ENCODE measurements at places on chromosomes 4 and X.

- DNase-seq = no peak
Measured at GRCh38 chr4:140736669-140737343, 19.4 kb downstream of the TBC1D9 start.

- no peak for DNase-seq
Measured at GRCh38 chr4:99845708-99846469, 29.3 kb downstream of the DAPP1 start.

DNA sequence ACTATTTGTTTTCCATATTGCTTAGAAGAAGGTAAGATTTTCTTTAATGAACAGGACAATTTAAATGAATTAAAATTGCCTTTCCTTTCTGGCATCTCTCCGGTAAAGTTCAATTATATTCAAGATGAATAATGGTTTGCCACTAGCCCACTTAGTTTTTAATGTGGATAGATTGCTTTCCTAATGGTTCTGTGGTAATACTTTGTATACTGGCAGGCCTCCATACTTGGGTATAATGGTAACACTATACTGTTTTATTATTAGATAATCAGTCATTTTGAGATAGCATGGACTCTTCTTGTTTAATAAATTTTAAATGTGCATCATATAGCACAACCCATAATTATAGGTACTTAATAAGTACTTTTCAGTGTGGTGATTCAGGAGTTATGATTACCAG is 89.5 kb downstream of the ELOVL6 start:
- no peak for DNase-seq

GRCh38 chr4:149961876-149962597 is 116.2 kb upstream of the DCLK2 start:
- no peak for DNase-seq

DNA sequence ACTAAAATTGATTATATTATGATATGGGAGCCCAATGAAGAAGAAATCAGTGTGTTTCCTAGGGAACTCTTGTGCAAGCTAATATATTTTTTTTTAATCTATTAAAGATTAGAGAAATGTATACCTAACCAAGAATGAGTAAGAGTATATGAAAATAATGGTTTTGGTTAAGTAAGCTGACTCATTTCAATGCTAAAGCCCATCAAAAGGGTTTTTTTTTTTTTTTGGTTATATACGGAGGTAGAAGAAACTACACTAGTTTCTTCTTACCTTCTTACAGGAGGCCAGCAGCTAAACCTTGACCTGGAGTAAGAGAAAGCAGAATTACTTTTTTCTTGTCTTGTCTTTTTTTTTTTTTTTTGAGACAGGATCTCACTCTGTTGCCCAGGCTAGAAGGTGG is 27.5 kb downstream of the RUFY3 start:
- no peak for DNase-seq

- DNase-seq = no peak
Measured at GRCh38 chrX:123357941-123358340, 173.9 kb downstream of the GRIA3 start.

DNA sequence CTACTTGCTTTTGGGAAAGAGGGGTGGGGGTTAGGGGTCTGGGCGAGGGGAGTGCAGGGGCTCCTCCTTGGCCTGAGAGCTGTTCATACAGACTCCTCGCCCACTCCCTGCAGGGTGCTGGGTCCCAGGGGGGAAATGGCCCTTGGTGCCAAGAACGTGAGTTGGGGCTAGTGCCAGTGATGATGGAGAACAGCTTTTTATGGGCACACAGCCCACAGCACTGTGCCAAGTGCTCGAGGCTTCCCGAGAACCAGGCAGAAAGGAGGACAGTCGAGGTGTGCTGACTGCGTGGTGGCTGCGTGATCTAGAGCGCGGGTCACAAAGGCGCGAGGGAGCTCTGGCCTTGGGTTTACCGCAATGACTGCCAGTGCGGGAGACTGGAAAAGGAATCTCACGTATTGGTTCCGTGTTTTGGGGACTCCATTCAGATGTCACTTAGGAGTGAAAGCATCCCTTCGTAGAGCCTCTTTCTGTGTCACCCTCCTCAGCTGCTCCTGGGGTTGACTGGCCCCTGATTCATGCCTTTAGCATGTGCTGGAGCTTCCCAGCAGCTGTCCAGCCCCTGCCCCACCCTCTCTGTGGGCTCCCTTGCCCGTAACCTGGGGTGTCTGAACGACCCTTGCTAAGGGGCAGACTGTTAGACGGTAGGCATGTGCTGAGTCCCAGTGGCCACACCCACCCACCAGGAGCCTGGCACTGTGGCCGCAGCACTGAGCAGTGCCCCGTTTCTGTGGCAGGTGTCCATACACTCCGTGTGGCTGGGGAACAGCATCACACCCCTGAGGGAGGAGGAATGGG is 20.9 kb upstream of the MSANTD1 start:
- DNase-seq = no peak

DNA sequence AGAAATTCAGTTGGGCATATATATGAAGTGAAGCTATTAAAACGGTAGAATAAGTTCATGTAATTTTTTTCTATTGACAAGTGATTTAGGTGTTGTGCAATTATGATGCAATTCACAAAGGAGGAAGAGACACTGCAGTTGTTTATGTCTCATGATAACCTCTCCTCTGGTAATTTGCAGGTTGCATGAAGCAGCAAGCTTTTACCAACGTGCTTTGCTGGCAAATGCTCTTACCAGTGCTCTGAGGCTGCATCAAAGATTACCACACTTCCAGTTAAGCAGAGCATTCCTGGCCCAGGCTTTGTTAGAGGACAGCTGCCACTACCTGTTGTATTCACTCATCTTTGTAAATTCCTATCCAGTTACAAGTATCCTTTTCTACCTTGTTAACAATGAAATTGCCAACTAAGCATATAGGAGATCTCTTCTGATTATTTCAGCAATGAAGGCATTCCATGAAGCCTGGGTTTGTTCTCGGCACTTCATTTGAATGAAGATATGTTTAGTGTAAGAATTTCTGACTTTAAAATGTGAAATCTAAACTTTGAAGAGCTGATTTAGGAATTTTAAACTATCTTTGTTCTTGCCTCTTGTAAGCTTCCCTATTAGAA is 3.9 kb downstream of the TMEM33 start:
- DNase-seq = no peak

DNA sequence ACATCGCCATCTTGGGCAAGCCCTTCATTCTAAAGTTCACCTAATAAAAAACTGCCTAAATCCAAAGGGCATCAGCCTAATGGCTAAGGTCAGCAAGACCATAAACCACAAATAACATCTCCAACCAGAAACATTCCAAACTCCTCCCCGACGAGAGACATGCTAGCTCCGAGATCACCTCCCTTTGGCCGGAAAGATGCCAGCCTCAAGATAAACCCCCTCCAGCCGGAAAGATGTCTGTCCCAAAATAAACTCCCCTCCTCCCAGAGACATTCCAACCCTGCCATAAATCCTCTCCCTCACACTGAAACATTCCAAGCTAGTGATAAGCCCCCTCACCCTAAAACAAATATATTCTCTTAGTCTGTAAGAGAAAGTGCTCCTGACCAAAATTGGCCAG is 13.3 kb upstream of the DYNLT3 start:
- no peak for DNase-seq

DNA sequence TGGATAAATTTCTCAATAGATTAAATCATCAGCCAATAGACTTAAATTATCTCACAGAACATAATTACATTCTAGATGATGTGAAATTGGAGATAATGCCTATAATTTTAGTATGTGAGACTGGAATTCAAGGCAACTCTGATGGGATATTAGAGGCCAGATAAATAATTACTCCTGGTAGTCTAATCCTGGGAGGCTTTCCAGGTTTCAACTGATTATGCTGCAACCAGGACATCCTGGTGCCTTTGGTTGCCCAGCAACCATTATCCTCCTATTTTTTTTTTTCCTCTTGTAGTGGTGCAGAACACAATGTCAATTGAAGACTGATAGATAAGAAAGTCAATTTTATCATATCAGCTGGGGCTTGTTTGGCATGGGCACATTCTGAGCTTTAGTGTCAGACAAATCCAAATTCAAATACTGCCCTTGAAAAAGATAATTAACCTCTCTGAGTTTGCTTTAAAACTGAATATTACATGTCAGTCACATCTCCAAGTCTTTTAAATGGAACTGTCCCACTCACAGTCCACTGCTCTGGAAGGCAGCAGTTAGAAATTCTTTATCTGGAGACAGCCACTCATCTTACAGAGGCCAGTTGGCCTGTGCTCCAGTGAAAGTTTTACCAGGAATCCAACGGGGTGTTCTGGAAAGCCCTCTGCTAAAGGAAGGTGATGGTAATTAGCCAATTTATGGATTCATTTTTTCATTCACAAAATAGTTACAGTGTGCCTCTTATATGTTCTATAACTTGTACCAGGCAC is 95.3 kb upstream of the GUCY1A1 start:
- DNase-seq = no peak

GRCh38 chrX:97524997-97525396 is 641.3 kb downstream of the RPA4 start:
- DNase-seq = no peak

DNA sequence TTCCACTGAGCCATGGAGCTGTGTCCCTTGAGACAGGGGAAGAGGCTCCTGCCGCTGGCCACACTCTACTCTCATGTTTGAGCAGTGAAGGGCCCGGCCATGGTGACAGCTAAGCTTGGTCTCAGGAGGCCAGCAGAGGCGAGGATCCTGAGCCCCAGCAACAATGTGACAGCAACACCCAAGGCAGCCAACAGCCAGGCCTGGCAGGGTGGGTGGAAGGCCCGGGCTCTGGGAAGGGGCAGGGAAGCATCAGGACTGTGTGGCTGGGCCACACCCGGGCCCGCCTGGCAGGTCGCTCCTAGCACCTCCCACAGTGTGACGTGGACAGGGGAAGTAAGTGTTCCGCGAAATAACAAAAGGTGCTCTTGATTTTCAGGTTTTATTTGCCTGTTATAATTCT is 24.8 kb downstream of the L1CAM start:
- no peak for DNase-seq

DNA sequence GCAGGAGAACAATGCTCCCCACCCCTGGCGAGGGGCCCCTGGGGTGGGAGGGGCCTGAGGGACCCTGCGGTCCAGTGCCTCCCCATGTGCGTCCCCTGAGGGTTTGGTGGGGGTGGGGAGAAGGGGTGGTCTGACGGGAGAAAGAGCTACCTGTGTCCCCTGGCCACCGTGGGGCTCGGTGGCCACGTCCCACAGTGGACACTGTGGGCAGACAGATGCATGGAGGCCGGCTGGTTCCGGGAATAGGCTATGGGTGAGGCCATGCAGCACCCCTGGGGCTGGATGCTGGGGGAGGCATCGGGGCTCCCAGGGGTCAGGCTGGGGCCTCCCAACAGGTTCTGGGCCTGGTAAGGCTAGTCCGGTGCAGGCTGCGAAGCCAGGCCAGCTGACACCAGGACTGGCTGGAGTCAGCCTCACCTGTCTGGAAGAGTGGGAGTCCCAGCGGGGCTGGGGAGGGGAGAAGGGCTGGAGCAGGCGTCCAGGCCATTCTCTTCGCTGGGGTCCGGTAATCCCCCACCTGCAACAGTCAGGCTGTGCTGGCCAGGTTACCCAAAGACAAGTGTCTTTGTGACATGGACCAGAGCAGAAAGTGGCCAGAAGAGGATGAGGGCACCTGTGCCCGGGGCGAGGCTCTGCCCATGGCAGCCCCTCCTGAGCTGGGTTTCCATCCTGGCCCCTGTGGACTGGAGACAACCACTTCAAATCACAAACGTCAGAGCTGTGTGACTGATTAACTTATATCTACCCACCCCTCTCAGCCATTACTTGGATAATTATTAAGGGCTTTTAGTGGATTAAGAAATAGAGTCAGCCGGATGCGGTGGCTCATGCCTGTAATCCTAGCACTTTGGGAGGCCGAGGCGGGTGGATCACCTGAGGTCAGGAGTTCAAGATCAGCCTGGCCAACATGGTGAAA is 1.4 kb upstream of the FAM53A start:
- DNase-seq = no peak

GRCh38 chrX:7147413-7147977 is at the start of gene STS:
Gene STS (plus strand): TSS chrX:7147712. CDS start chrX:7253200, 105,488 bp downstream.
- DNase-seq = peak; percentile 8

Data from neuronal stem cell (in vitro differentiated cells).